ENCODE measurements at places on chromosomes 16 and 17.

DNA sequence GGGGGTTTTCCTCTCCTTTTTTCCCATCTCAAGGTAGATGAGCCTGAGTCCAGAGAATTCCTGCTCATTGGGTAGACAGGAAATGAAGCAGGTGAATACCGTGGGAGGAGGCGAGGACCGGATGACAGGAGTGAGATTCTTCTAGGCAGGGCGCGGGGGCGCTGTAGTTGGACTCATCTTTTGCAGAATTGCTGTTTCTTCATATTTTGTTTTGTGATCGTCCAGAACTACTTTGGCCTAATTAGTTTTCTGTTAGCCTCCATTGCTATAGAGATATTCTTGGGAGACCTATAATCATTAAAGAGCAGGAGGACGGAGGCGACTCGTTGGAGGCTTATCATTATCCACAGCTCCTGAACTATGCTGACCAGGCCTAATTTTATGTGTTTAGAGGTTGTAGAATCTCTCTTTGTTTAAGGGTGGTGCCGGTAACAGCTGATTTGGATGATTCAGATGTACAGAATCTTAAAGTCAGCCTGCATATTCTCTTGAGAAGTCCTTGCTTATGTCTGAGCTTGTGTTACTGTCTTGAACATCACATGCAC lies 650 bp downstream of the ATP6V0A1 start:
- H3K36me3 ChIP-seq, result no peaks in the 10 kb centered on the region
- DNase-seq, result no peak
- peak overlapping the region; percentile 84 for H3K4me3 ChIP-seq
- H3K27me3 ChIP-seq, result no peaks in the 10 kb centered on the region
- H3K27ac ChIP-seq, result no peak overlapping the region
- no peaks in the 10 kb centered on the region for H3K4me1 ChIP-seq

DNA sequence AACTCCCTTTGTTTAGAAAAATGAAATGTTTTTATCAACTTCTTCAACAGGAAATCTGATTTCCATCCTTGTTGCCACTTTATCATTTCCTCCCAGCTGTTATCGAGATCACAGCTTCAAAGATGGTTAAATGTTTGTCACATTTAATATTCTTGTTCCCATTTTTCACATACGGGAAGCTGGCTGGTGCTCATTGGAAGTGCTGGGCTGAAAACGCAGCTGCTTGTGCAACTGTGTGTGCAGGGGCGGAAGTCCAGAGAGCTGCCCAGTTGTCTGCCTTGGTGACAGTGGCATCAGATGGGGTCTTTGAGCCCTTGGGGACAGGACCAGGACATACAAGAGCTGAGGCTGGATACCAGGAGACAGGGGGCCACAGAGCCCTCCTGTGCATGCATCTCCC lies 549.2 kb upstream of the CDH11 start:
- H3K4me1 ChIP-seq, result no peaks in the 10 kb centered on the region
- H3K27ac ChIP-seq, result no peak overlapping the region
- no peaks in the 10 kb centered on the region for H3K27me3 ChIP-seq
- no peak overlapping the region for H3K4me3 ChIP-seq
- no peak for DNase-seq

- H3K27me3 ChIP-seq, result no peaks in the 10 kb centered on the region
- no peak overlapping the region for H3K27ac ChIP-seq
- DNase-seq, result no peak
- H3K4me1 ChIP-seq, result no peaks in the 10 kb centered on the region
- no peaks in the 10 kb centered on the region for H3K36me3 ChIP-seq
Measured at GRCh38 chr17:77569846-77570564, 388.5 kb upstream of the TNRC6C start.

- H3K4me1 ChIP-seq, result peaks cover 3% of the 10 kb centered on the region
- no peaks in the 10 kb centered on the region for H3K36me3 ChIP-seq
- H3K27ac ChIP-seq, result no peak overlapping the region
Measured at GRCh38 chr16:86073763-86074493, 175.0 kb downstream of the IRF8 start.

- no peak overlapping the region for H3K27ac ChIP-seq
- DNase-seq, result no peak
- no peak overlapping the region for H3K4me3 ChIP-seq
Measured at GRCh38 chr17:6348891-6349290, 86.0 kb downstream of the AIPL1 start.
